ENCODE measurements at places on chromosomes 4 and X.

- no peak for DNase-seq
Measured at GRCh38 chr4:152815078-152815477, 35.3 kb downstream of the ARFIP1 start.

DNA sequence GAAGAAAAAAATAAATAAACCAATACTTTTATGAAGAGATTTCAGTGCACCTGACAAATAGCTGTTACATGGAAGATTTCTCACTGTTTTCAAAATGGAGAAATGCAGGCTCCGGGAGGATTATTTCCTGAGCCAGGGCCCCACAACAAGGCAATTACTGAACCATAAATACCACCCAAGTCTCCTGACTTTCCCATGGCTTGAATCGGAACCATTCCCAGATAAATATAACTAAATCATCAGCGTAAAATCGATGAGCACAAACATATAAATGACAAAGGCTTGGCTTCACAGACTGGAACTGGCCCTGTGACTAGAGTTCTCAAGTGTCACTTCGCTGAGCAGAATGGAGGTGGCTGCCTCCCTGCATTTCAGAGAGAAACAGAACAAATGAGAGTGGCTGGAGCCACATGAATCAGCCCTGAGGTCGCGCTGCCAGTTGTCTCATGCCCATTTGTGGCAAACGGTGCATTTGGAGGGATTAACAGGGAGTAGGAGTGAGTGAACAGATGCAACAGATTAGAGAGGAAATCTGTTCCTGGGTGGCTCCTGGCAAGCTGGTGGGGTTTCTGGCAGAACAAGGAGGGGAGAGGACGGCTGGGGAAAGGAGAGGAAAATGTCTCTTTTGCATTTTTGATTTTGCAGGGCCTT is 57.3 kb upstream of the STIM2 start:
- DNase-seq, result peak; percentile 41

DNA sequence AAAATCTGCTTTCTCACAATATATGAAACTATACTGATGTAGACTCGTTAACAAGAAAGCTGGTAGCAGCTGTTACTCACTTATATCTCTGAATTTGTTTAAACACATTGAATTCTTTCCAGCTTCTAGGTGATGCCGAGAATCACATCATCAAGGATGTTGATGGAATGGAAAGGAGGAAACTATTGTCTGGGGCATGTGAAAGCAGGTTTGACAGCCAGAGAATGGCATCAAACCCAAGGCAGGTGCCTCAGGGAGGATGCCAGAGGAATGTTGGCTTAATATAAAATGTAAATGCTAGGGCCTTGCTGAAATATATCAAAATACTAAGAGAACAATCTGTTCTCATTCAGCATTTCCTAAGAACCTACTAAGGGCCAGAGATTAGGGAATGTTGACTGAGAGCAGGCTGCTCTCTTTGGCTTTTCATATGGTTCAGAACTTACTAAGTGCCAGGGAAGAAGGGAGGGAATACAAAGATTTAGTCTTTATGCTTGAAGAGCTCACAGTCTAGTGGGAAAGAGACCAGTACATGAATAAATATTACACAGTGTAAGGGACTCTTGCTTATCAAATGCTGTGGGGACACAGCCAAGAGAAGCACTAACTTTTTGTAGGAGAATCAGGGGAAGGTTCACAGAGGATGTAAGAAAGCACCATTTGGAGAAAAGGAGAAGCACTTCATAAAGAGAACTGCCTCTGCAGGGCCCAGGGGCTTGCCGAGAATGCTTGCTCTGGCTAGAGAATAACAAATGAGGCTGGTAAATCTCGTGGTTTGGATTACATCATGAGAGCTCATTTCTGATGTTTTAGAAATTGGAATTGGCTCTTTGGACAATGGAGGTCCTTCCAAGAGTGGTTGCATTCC is 14.7 kb downstream of the SLIT2 start:
- no peak for DNase-seq

- DNase-seq, result no peak
Measured at GRCh38 chrX:11766487-11766886, 8.4 kb downstream of the MSL3 start.

Data from Daoy (cell line).